ENCODE measurements at places on chromosomes 4 and X.

DNA sequence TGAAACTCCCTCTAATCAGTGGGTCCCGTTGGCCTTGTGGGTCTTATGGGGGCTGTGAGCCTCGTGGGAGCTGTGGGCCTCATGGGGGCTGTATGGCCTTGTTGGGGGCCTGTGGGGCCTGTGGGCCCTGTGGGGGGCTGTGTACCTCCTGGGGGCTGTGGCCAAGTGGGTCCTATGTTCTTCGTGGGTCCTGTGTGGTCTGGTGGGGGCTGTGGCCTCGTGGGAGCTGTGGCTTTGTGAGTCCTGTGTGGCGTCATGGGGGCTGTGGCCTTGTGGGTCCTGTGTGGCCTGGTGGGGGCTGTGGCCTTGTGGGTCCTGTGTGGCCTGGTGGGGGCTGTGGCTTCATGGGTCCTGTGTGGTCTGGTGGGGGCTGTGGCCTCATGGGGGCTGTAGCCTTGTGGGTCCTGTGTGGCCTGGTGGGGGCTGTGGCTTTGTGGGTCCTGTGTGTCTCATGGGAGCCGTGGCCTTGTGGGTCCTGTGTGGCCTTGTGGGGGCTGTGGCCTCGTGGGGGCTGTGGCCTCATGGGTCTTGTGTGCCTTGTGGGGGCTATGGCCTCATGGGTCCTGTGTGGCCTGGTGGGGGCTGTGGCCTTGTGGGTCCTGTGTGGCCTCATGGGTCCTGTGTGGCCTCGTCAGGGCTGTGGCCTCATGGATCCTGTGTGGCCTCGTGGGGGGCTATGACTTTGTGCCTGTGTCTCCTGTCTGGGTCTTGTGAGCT lies 7.4 kb downstream of the PCGF3 start:
- no peak for DNase-seq

- DNase-seq: no peak
These were observed 6.4 kb upstream of the ZNF674 start for GRCh38 chrX:46551494-46552128.

GRCh38 chr4:122873821-122874593 lies 47.4 kb downstream of the FGF2 start:
- no peak for DNase-seq

- DNase-seq: no peak
These were observed 292.8 kb upstream of the ARSJ start for GRCh38 chr4:114272226-114272625.

DNA sequence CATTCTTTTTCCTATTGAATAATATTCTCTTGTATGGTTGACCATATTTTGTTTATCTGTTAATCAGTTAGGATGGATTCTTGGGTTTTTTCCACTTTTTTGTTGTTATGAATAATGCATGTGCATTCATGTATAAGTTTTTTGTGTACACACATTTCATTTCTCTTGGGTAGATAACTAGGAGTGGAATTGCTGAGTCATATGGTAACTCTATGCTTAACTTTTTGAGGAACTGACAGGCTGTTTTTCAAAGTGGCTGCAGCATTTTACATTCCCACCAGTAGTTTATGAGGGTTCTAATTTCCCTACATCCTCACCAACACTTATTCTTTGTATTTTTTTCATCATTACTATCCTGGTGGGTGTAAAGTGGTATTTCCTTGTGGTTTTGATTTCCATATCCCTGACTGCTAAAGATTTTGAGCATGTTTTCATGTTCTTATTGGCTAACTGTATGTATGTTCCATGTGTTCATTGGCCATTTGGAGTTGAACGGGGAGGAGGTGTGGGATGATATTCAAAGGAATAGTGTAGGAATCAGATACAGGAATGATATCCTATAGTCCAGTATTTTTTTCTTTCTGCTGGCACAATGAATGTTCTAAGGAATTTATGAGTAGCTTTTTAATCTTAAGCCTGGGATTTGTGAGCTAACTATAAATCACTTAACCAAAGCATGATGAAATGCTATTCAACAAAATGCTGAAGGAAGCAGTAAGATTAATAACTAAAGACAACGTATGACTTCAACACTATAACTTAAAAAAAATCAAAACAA lies 114.3 kb downstream of the AMELX start:
- no peak for DNase-seq

DNA sequence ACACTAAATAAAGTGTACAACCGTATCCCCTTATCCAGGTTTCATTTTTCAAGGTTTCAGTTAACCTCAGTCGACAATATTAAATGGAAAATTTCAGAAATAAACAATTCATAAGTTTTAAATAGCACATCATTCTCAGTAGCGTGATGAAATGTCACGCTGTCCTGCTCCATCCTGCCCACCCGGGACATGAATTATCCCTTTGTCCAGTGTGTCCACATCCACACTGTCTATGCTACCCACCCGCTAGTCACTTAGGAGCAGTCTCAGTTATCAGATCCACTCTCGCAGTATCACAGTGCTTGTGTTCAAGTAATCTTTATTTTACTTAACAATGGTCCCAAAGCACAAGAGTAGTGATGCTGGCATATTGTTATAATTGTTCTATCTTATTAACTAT lies 54.7 kb downstream of the FRYL start:
- no peak for DNase-seq

DNA sequence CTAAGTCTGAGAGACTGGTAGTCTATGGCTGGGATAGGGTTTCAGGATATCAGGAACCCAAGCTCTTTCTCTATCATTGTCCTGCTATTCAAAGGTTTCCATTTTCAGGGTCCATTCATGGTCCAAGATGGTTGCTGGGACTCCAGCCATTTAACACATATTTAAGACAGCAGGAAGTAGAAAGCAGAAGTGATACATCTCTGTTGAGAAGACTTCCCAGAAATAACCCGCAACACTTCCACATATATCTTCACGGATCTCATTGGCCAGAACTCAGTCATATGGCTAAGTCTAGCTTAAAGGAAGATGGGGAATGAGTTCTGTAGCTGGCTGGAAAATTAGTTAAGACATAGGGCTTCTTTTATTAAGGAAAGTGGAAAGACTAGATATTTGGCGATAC lies 23.8 kb downstream of the CTSO start:
- DNase-seq: no peak

- no peak for DNase-seq
These were observed 3.0 kb downstream of the RASGEF1B start for GRCh38 chr4:81468678-81469077.

DNA sequence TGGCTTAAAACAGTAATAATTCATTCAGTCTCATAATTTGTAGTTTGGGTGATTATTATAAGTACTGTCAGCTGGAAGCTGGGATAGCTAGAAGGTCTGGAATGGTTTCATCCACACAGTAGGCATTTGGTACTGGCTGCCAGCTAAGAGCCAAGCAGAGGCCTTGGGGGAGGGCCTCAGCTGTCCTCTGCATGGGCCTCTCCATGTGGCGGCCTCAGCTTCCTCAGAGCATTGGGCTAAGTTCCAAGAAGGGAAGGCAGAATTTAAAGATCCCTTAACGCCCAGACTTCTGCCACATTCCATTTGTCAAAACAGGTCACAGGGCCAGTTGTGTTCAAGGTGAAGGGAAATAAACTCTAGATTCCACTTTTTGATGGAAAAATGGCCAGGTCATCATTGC lies 93.3 kb downstream of the NEUROG2 start:
- no peak for DNase-seq

DNA sequence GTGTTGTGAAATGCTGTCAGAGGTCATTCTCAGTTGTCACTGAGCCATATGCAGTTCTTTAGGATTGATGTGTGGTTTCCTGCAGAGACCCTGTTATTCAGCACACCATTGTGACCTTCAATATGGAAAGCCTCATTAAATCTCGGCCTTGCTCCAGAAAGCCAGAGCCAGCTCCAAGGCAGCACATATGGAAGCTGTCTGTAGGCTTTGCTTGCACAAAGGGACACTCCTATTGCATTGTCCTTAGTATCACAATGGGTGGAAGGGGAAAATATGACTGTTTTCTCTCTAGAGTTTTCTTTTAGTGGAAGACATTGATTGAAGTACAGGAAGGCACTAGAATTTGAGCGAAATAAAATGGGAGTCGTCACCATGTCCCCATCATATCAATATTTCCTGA lies 179.0 kb downstream of the CEP135 start:
- DNase-seq: no peak

- no peak for DNase-seq
These were observed 2.1 kb downstream of the CNGA2 start for GRCh38 chrX:151736685-151737084.

DNA sequence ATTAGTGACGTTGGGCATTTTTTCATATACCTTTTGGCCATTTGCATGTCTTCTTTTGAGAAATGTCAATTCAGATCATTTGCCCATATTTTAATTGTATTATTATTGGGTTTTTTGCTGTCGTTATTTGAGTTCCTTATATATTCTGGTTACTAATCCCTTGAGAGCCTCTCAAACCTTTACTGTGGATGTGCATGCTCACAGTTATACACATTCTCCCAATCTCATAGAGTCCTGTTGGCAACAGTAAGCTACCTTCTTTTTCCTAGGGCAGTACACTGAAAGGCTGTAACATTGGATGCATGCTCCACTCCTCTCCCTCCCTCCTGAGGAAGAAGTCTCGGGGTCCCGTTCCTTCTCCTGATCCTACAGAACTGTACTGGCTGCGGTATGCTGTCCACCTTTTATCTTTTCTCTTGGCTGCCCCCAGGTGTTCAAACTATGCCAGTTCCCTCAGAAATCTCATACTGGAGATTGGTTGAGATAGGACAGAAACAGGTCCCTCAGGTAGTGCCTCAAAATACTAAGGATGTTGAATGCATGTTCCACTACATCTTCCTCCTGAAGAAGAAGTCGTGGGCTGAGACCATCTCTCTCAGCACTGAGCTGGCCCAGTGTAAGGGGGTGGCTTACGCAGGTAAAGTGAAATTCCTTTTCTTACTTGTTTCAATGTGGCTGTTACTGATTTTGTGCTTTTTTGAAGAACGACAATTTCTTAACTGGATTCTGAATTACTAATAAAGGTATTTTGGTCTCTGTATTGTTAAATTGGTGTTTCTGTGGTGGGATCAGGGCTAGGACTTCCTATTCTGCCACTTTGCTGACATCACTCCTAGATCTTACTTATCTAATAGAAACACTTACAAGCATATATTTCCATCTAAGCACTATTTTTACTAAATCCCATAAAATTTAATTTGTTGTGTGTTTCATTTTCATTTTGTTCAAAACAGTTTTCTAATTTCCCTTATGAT lies 145.4 kb upstream of the HUWE1 start:
- no peak for DNase-seq

DNA sequence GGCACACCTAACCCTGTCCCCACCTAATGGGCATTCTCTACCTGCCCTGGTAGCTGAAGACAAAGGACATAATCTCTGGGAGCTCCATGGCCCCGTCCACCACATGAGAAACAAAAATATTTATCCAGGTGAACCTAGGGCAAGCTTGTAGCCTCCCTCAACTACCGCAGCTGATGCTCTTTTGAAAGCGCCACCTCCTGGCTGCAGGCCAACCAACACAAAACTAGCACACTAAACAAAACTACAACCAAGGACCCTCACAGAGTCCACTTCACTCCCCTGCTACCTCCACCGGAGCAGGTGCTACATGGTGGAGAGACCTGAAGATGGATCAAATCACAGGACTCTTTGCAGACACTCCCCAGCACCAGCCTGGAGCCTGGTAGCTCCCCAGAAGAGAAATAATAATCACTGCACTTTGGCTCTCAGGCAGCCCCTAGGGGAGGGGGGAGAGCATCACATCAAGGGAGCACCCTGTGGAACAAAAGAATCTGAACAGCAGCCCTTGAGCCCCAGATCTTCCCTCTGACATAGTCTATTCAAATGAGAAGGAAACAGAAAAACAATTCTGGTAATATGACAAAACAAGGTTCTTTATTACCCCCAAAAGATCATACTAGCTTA lies 111.3 kb upstream of the ATP8A1 start:
- no peak for DNase-seq
